NCI-H1105 (cell line): ENCODE measurements at places on chromosomes 11 and 22.

GRCh38 chr11:69808667-69809086 is 10.5 kb downstream of the FGF3 start:
- DNase-seq: no peak

GRCh38 chr11:119828819-119829218 is 99.8 kb upstream of the NECTIN1 start:
- DNase-seq: no peak

GRCh38 chr22:25791556-25791955 is 49.6 kb downstream of the MYO18B start:
- no peak for DNase-seq

DNA sequence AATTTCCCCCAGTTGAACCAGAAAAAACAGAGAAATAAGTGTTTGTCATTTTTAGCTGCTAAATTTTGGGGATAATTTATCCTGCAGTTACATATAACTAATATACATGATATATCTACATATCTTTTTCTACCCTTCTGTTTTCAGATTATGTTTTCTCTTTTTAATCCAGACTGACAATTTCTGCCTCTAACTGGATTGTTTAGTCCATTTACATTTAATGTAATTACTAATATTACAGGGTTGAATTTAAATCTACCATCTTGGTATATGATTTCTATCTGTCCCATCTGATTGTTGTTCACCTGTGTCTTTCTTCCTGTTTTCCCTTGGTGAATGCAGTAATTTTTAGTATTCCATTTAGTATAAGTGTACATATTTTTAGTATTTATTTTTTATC is 5.7 kb downstream of the NNMT start:
- DNase-seq: no peak

DNA sequence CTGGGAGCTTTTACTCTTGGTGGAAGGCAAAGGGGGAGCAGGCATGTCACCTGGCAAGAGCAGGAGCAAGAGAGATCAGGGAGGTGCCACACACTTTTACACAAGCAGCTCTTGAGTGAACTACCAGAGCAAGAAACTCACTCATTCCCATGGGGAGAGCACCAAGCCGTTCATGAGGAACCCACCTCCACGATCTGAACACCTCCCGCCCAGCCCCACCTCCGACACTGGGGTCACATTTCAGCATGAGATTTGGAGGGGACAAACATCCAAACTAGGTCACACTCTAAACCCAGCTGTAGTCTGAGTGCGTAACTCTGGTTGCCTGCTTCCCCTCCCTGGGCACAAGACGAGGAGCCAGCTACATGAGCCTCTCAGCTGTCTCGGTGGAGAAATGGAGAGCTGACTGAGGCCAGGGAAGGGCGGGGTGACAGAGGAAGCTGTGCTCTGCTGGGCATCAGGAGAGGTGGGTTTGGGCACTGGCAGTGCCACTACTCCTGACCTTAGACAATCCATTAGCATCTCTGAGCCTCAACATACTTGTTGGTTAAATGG is 134.6 kb downstream of the PKNOX2 start:
- DNase-seq: no peak

GRCh38 chr11:78202733-78203167 is 14.0 kb downstream of the USP35 start:
- DNase-seq: no peak

- DNase-seq: peak; percentile 25
Measured at GRCh38 chr11:12778240-12778905, 104.2 kb downstream of the TEAD1 start.

GRCh38 chr11:47732271-47732670 is 17.1 kb upstream of the AGBL2 start:
- DNase-seq: no peak

DNA sequence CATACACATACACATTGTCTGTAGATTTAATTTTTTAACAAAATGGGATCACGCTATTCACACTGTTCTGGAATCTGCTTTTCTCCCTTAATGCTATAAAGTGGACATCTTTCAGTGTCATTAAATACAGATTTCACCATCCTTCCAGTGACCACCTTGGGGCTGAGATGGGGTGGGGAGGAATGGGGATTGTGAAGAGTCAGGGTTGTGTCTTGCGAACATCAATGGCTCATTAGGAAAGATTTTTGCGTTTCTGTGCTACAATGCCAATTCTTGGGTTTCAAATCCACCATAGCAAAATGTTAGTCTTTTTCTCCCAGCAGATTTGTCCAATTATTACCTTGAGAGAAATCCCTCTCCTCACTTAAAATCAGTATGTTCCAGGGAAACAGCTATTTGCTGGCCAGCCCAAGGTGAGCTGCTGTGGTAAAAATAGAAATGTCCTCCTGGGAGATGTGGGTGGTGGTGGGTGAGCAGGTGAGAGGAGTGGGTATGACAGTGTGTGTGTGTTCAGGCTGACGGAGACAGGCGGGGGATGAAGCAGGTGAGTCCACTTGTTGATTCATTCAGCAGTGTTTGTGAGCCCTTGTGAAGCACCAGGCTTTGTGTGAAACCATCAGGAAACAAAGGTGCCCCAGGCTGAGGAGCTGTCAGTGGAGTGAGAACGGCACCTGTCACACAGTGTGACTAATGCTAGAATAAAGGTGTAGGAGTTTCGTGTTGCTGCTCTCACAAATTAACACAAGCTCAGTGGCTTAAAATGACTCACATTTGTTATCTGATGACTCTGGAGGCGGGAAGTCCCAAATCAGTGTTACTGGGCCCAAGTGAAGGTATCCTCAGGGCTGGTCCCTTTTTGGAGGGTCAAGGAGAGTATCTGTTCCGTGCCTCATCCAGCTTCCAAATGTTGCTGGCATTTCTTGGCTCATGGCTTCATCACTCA is 1.7 kb upstream of the CBX6 start:
- DNase-seq: peak; percentile 33

- DNase-seq: no peak
Measured at GRCh38 chr11:102361086-102362031, 14.3 kb downstream of the BIRC2 start.
